ENCODE measurements at places on chromosomes 5 and 9.

DNA sequence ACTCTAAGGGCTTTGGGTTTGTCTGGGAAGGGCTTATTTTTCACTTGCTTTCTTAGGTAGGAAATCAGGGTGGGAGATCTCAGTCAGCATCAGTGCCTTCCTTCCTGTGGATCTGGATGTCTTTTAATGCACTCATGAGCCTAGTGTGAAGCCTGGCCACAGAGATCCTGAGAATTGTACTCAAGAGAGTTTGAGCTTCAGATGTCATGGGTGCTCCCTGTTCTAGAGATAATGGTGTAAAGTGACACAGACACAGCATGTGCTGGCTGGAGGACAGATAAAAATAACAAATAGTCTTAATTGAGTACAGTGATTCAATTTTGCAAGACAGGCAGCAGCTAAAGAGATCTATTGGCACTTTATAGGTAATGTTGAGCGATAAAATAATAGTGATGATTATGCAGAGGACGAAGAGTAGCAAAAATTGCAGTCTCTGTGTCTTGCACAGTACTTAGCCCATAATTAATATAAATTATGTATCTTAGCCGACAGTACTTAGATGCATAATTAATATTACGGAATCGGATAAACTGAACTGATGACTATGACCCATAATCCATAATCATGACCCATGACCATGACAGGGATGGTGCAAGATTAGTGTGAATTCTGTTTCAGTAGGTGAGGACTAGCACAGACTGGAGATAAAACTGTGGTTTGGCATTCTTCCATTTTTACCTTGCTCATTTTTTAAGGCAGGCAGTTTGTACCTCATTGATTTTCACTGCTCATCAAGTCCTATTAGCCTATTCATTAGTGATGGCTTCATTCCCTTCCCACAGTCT is 408.7 kb upstream of the PIK3R1 start:
- no peak for DNase-seq

DNA sequence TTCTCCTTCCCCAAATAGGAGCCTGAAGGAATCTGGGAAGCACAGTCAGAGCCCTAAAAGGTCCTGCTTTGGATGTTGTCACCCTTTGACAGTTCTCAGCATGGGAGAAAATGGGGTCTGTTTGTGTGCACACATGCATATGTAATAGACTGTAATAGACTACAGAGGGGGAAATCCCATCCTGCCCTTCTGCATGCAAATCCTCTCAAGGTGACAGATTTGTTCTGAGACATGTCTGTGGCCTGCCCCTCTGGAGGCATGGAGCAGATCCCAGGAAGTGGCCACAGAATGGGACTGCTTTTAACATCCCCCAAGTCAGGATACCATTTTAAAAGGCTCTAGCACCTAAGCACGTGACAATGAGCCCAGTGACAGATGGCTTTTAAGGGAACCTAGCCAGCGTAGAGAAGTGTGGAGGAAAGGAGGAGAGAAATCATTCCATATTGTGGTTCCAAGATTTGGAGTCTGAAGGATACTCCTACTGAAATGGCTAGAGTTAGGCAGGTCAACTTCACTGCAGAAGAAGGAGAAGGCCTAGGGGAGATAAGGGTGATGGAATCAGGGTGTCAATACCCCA is 483.5 kb downstream of the SPOCK1 start:
- no peak for DNase-seq

DNA sequence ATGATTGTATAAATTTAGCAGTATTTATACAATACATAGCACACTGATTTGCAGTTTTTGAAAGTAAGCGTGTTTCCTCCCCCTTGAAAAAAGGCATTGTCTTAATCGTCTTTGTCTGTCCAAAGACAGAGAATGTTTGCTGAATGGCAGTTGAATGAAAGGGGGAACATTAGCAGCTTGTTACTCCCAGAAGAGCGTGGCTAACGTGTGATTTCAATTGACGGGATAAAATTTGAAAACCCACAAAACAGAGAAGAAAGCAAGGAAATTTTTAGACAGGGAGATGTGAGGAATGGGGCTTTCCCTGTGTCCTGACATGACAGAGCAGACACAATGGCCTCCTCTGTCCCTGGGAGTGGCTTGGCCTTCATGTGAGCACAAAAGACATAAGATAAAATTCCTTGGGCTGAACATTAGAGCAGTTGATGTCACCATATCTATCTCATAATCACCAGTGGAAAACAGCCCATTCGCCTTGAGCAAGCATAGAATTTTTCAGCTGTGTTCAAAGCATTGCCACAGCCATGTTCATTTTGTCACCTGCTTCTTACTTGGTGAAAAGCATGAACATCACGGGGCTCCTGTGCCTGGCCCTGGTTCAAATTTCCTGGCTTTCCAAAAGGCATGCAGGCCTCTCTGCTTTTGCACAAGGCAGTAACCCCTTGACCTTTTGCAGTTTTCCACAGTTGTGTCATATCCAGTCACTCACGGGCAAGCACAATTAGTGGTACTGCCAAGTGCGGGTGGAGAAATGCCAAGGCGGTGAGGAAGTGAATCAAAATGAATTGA is 126.9 kb downstream of the TLE1 start:
- peak; percentile 28 for DNase-seq

DNA sequence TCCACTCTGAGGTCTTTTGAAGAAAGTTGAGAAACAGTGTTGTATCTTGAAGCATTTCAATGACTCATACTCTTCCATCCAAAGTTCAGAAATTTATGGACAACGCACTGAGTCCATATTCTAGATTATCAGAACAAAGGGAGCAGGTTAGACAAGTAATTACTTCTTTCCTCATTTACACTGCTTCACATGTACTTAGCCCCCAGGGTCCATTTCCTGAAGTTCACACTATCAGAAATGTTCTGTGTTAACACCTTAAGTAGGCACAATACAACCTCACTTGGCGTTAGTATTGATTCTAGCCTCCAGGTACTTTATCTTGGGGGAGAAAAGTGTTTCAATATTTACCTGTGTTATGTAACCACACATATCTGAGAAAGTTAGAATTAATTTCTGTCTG is 487.9 kb upstream of the DMAC1 start:
- no peak for DNase-seq

- DNase-seq: peak; percentile 35
These were observed 303.7 kb upstream of the PAPPA start for GRCh38 chr9:115849679-115850412.

GRCh38 chr9:133238272-133238850 is 29.3 kb upstream of the OBP2B start:
- peak; percentile 7 for DNase-seq

GRCh38 chr5:143106174-143106573 is 297.3 kb downstream of the NR3C1 start:
- peak; percentile 39 for DNase-seq

DNA sequence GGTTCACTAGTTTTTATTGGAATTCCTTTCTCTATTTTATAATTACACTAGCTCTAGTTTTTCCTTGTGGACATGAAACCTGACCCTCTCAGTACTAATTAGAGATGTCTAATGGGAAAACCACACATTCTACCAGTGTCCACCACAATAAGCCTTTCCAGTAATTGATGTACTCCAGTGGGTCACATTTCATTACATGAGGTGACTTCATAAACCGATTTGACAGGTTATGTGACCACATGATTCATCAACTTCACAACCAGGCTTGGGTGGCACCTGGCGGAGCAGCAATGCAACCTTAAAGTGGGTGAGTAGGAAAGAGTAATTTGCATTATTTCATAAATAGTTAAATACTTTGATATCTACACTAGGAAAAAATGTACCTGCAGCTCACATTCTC is 284.2 kb upstream of the ADAMTS16 start:
- no peak for DNase-seq

GRCh38 chr5:95426227-95426626 is 35.1 kb downstream of the FAM81B start:
- DNase-seq: no peak

- no peak for DNase-seq
These were observed 10.3 kb upstream of the CCIN start for GRCh38 chr9:36158917-36159316.

DNA sequence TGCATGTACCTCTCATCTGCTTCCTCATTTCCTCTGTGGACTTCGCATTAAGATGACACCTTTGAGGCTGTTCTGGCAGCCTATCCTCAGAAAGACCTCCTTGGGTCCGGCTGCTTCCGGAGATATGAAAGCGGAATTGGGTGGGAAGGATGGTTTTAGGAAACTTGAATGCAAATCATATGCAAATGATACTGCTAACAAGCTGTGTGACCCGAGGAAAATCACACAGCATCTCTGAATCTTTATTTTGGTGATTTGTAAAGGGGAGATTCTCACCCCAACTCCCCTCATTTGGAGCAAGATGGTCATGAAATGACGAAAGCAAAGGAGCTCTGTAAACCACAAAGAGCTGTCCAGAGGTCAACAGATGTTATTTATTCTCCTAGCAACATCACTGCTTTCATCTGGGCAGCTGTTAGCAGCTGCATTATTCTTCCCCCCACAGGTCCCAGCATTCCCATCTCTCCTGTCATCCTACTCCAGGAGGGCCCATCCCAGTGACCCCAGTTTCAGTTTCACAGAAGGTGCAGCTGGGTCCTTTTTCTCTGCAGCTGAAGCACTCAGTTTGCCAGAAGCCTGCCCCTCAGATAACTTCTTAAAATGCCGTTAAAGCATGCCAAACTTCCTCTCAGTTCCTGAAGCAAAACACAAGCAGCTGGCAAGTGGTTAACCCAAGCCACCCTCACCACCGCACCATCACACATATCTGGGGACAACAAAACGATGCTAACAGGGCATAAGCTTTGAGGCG is 269.5 kb downstream of the SEC61B start:
- peak; percentile 75 for DNase-seq

DNA sequence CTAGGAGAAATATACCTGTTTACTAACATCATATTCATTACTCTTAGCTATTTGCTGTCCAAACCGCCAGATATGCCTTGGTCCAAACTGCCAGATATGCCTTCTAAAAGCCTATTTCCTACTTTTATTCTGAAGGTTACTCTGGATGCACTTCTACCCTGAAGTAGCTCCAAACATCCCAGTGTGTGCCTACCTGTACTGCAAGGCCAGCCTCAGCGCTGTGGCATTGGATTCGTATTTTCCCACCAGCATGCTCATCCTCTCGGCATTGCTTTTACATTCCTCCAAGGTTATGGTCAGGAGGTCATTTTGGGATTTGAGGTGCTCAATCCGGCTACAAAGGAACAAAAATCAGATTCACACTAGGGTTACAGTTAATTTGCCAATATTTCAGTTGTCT is 94.3 kb downstream of the DCP2 start:
- DNase-seq: no peak

DNA sequence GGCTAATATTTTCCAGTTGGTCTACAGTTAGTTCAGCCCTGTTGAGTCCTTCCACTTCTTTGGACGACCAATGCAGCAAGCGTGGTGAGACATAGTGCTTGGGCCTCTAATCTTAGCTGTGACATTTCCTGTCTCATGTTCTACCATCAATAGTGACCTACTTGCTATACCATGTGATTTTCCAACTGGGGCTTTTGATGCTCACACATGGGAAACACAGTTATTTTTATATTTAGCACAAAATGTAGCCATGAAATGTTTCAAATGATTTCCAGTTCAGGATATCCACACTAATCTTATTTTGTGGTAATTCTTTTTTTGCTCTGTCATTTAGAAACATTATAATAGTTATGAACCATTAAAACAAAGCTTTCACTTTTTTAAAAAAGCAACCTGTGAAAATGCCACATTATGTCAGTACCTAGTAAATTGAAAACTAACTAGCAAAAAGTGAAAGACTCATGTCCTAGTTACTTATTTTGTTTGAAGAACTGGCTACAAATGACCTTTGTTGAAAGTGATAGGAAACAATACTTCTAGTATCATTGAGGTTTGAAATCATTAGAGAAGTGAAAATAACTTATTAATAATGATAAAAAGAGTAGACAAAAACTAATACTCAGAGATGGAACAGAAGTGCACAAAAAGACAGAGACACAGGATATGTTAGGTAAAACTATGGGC is 18.3 kb downstream of the MARCHF3 start:
- no peak for DNase-seq

GRCh38 chr5:171840711-171841522 is 55.3 kb downstream of the SMIM23 start:
- DNase-seq: no peak

- DNase-seq: no peak
These were observed 142.8 kb downstream of the GADD45G start for GRCh38 chr9:89747596-89747995.

DNA sequence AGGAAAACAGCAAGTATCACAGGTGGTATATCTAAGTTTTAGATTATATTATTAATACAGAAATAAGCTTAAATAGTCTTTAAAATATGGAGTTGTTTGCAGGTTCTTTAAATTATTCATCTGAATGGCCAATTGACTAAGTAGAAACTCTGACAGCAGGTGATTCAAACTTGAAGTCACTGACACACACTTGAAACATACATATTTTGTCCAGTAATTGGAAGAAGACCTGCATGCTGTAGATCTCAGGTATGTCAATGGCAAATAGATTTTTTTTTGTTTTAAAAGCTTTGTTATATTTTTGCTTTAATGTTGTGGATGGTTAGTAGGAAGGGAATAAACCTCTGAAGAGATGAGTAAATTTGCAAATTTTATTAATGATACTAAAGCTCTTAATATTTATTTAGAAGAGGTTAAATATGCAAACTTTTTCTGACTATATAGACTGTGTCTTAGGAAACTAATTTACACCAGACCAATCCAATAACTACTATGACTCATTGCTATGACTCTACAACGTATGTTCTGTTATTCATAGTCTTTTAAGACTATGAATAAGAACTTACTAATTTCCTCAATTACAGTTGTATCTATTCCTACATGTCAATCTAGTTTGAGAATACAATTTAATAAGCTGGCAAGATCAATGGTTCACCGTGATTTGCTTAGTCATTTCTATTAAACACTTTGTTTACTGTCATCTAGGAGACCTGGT is 53.9 kb upstream of the RORB start:
- DNase-seq: no peak

- DNase-seq: no peak
These were observed 112.4 kb upstream of the SPATA31D4 start for GRCh38 chr9:81815781-81816180.

DNA sequence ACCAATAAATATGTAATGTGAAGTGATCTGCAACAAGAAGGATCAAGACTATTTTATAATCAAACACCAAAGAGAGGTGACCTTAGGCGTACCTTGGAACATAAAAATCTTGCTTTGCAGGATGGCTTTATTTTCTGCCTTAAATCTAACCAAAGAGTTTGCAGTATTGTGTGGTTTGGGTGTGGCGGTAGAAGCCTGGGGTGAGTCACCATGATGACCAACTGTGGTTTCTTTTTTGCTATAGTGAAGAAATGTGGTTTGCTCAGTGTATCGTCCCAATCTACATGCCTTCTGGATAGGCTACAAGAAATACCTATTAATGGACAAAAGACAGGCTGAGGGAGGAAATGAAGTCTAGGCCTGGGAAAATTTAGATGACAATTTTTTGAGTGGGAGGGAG is 5.1 kb upstream of the CAST start:
- peak; percentile 93 for DNase-seq

Measured in adipocyte (in vitro differentiated cells).